Stimulated activated CD4-positive, alpha-beta T cell treated with anti-CD3 and anti-CD28 coated beads, Interleukin-1b, Interleukin-23, amount 100 ng/mL, for 1 hour (primary cell): ENCODE measurements at places on chromosomes 16 and 17.

- no peak for DNase-seq
Measured at GRCh38 chr16:495127-495748, 32.3 kb upstream of the CAPN15 start.

DNA sequence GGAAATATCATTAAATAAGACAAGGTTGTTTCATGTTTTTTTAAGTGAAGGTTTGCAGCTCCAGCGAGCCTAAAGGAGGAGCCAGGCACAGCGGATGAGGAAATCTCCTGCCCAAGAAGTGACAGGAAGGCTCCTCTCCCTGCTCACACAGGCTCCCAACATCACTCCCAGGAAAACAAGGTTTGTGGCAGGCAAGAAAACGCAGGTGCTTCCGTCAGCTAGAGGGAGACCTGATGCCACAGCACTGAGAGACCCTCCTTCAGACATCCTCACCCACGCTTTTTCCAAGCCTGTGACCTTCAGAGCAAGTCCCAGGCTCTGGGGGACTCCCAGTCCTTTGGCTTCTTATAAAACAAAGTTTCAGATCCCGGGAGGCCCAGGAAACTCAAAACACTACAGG lies 89.7 kb downstream of the ZNF423 start:
- no peak for DNase-seq

DNA sequence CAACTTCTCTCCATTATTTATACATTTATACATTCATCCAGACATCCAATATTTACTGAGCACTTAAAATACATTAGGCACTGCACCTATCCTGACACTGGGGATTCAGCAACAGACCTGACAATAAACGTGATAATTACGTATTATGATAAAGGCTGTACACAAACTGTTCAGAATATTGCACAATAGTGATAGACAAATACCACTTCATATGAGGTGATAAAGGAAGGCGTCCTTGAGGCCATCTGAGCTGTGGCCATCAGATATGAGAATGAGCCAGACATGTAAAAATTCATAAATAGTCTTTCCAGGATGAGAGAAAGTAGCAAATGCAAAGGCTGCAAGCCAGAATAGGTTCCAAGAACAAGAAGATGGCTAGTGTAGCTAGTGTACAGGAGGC lies 8.6 kb downstream of the USP32 start:
- no peak for DNase-seq

- DNase-seq, result no peak
Measured at GRCh38 chr17:74435775-74436359, 4.0 kb downstream of the GPRC5C start.

GRCh38 chr17:81703747-81704654 lies 834 bp downstream of the MRPL12 start:
- DNase-seq, result no peak

GRCh38 chr17:28161311-28161710 lies 118.8 kb downstream of the NLK start:
- DNase-seq, result no peak

- no peak for DNase-seq
Measured at GRCh38 chr17:54891176-54891821, 9.4 kb upstream of the TOM1L1 start.

DNA sequence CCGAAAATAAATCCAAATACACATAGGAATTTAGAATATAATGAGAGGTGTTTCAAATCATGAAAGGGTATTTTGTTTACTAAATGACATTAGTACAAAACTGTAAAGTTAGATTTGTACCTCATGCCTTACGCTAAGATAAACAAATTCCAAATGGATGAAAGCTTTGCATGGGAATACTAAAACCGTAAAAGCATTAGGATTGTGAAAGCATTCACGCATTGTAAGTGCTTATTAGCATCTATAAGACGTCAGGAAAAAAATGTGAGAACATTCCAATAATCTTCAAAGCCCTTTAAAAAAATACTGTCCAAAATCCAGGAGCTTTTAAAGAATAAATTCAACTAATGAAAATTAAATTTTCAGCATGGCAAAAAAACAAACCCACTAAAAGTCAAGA lies 24.8 kb upstream of the ALOX15 start:
- no peak for DNase-seq

DNA sequence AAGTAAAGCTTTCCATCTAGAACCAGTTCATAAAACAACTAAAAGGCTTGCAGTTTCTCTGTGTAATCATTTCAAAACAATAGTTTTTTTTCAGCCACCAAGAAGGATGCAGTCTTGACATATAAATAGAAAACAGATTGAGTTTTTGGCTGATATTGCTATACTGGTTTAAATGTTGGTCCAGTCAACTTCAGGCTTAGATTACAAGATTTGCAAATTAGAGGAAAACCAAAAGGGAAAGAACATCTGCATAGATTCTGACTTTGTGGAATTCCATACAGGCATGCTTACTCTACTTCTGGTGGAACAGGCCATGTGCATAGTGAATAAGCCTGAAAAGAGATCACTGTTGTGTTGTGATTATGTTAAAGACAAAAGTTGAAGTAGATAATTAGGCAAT lies 150.3 kb downstream of the BCAS3 start:
- DNase-seq, result no peak

DNA sequence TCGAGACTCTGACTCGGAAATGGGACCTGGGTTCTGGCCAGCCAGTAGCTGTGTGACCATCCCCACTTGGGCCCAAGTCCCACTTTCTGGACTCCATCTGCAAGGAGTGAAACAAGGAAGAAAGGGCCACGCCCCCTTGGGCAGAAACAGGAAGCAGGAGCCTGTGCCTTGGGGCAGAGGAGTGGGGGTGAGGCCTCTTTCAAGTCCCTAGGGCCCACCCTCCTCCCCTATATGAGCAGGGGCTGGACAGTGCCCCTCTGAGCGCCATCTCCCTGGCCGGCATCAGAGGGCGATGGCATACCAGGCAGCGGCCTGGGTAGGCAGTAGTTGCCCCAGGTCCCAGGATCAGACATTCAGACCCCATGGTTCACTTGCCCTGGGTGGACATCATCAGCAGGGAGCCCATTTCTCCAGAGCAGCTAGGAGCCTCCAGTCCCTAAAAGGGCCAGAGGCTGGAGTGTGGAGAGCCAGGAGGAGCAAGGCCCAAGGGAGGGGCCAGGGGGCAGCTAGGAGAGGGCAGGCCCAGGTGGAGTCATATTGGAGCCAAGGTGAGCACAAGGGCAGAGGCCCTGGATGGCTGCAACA lies 7.1 kb downstream of the BCAR1 start:
- DNase-seq, result no peak

DNA sequence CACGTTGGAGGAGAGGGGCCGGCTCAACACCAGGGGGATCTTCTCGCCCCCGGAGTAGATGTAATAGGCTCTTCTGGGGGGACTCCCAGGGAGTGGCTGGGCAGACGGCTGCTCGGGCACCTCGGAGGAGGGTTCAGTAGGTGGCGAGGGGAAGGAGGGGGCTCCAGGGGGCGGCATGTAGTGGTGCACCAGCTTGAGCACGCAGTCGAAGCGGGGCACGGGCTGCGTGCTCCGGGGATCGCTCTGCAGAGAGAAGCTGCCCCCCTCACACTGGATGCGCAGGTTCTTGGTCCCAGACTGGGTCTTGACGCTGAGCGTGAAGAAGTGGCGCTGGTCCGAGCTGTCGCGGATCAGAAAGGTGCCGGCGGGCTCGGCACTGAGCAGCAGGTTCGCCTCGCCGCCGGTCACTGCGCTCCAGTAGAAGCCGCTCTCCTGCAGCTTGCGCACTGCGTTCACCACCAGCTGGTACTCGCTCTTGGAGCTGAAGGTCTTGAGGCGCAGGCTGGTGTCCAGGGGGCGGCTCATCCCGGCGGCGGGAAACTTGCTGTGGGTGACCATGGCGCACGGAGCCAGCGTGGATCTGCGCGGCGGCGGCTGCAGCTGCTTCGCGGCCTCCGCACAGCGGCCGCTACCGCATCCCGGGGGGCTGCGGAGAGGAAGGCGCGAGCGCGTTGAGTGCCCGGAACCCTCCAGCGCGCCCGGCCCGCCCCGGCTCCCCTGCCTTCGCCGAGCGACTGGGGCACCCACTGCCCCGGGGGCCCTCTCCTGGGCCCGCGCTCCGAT lies 1.1 kb downstream of the SOCS3 start:
- DNase-seq, result no peak

- DNase-seq, result no peak
Measured at GRCh38 chr17:34567691-34568465, 11.5 kb upstream of the TMEM132E start.

- DNase-seq, result no peak
Measured at GRCh38 chr16:72744076-72744793, 303.7 kb downstream of the ZFHX3 start.

GRCh38 chr16:50316102-50316847 lies 49.9 kb downstream of the ADCY7 start:
- DNase-seq, result no peak

- no peak for DNase-seq
Measured at GRCh38 chr16:22055881-22056280, 36.5 kb upstream of the VWA3A start.

DNA sequence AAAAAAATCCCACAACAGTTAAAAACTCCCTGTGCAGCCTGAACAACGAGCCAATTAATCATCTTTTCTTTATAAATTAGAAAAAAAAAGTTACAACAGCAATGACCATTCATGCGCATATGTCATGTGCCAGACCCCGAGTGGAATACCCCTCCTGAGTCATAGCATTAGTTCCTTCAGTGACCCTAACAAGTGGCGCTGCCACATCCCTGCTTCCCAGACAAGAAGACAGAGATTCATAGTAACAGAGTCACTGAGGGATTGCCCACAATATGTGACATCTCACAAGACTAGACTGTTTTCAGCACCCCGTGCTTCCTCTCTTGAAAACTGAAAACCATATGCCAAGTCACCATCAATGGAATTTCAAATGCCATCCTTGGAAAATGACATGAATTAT lies 7.9 kb downstream of the UMOD start:
- no peak for DNase-seq

DNA sequence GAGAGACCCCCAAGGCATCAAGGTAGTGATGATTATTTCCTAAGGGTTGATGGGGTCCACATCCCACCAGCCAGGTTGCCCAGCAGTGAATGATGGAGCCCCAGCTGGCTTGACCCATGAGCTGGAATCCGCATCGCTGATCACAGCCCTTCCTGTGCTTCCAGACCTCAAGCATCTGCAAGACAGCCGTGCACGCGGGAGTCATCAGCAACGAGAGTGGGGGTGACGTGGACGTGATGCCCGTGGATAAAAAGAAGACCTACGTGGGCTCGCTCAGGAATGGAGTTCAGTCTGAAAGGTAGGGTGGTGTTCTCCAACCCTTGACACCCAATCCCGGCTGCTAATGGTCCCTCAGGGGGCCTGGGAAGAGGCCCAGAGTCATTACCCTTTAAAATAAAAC lies 69.3 kb downstream of the CRISPLD2 start:
- no peak for DNase-seq
